ENCODE measurements at places on chromosomes 5 and 9. TPM values are rescaled to one million over a fixed set of nuclear protein-coding genes. Genes with fewer than 3 reads are reported as not detected.

Gene FAM219A
- 13.3 TPM for total RNA-seq

Gene IGFBPL1
- total RNA-seq = 9.1 TPM

Gene PROB1
- total RNA-seq = 0.58 TPM

Gene CAMK4
- 2.7 TPM for total RNA-seq

Gene FABP6
- total RNA-seq = not detected

Gene RFX3
- 0.28 TPM for total RNA-seq

Gene TPM2
- 823 TPM for total RNA-seq

Gene NR2F1-AS1
- 6.0 TPM for total RNA-seq

Gene ARSK
- 16.5 TPM for total RNA-seq

Gene SLC4A9
- total RNA-seq = not detected

Gene LHX3
- total RNA-seq = not detected

Gene PLAC8L1
- not detected for total RNA-seq

Gene PCDHGB6
- total RNA-seq = 1.2 TPM

Gene ANKRD31
- total RNA-seq = not detected

Gene GHR
- 0.05 TPM for total RNA-seq

Gene MZB1
- not detected for total RNA-seq

Gene SAXO1
- total RNA-seq = not detected

Gene UNC13B
- total RNA-seq = 1.9 TPM

Gene OR5C1
- not detected for total RNA-seq

Gene SLC28A3
- total RNA-seq = 0.11 TPM

Gene C9orf43
- total RNA-seq = 0.13 TPM

Gene CAVIN4
- 0.87 TPM for total RNA-seq

Gene WWC1
- total RNA-seq = 13.2 TPM

Gene PHYHD1
- not detected for total RNA-seq

Gene LRRC19
- total RNA-seq = not detected

Gene ZFR
- 83.5 TPM for total RNA-seq

Gene SPINK4
- total RNA-seq = not detected

Gene ANXA6
- 463 TPM for total RNA-seq

Gene PIP5K1B
- total RNA-seq = not detected

All from SJSA1 (cell line).